Stimulated activated CD8-positive, alpha-beta memory T cell treated with anti-CD3 and anti-CD28 coated beads, Interleukin-2, amount 100 ng/mL, for 1 hour (primary cell): ENCODE measurements at places on chromosomes 11 and 22.

GRCh38 chr22:29206372-29207242 is 911 bp downstream of the EMID1 start:
- DNase-seq: no peak

DNA sequence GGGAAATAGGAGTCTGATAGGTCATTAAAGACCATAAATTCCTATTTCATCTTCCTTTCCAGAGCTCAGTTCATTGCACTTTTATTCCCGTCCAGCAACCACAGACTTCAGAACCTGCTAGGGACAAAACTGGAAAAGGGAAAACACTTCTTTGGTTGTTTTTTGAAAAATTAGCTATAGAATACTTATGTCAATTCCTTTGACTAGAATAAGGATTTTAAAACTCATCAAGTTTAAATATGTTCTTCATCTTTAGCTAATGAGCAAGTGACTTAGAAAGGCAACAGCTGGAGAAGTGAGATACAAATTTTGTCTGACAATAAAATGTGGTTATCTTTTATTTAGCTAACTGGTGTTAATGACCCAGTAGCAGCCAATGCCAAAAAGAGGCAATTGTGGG is 206.9 kb downstream of the SOX6 start:
- DNase-seq: no peak

- no peak for DNase-seq
These were observed 6.7 kb upstream of the DERL3 start for GRCh38 chr22:23845265-23846080.

GRCh38 chr22:48099251-48099650 is 1336.8 kb downstream of the TBC1D22A start:
- DNase-seq: no peak

DNA sequence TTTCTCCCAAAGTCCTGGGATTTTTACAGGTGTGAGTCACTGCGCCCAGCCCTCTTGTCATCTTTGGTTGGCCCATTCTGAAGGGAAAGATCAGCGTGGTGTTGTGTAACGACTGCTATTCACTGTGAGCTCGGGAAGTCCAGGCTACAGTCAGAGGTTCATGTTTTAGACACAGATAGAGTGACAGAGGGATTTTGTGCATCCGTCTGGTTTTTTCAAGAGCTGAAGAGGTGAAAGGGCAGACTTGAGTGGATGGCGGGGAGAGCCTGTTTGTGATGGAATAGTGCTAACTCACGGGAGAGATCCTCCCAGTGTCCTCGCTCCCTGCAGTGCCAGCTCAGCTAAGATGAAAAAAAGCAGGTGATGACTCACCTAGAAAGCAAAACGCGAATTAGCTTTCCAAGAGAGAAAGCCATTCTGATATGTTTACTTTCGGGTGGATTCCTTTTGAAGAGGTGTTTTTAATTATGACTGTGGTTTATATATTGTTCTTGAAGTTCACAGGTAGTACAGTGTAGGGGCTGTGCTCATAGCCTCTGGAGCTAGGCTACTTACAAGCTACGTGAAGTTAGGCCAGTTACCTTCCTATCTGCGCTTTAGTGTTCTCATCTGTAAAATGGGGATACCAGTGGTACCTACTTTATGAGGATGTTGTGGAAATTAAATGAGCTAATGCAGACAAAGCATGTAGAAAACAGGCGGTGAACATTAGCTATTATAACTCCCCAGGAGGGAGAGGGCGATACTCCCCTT is 67.2 kb downstream of the C11orf91 start:
- no peak for DNase-seq

DNA sequence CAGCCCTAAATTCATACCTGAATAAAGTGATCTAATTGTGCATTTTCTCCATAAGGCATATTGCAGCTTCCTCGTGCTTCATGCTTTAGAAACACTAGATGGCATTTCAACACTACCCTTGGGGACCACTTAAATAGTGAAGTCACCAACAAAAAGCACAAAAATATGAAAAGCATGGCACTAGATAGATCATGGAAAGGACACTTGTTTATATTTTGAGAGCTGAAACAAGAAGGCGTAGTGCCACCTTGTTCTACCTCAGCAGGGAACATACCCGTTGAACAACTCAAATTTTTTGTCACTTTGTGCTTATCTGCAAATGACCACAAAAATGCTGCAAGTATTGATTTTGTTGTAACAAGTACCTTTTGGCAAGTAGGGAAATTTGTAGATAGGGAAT is 8.6 kb downstream of the TBCEL start:
- DNase-seq: no peak

- DNase-seq: no peak
These were observed 33.0 kb downstream of the SLC17A6 start for GRCh38 chr11:22371160-22371559.

DNA sequence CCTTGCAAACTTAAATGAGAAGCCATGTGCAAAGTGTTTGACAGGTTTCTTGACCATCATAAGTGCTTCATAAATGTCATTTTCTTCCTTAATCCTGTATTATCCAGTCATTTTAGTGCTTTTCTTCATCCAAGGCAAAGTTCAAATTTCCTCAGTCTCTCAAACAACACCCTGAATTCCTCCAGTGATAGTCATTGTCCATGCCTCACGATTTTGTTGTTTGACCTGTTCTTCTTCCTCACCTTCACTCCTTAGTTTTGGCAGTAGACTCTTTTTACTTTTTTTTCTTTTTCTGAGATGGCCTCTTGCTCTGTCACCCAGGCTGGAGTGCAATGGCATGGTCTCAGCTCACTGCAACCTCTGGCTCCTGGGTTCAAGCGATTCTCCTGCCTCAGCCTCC is 1257.3 kb downstream of the FAM181B start:
- DNase-seq: no peak

DNA sequence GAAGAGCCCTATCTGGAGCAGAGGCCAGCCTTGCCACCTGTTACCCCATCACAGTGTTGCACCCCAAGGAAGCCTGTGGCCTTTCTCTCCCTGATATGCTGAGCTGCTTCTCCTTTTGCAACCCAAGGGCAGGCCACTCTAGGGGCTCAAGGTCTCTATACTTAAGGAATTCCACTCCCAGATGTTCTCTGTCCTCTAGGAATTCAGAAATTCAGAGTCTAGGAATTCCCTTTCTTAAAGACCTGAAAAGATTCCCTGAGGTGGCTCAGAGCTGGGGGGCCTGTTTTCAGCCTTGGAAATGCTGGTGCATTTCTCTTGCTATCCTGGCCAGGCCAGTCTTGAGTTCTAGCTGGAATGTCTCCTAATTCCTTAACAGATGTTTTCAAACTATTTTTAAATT is 68.0 kb upstream of the OLFML1 start:
- DNase-seq: no peak

GRCh38 chr11:72723508-72723907 is 28.7 kb downstream of the ARAP1 start:
- no peak for DNase-seq

- DNase-seq: no peak
These were observed 34.1 kb downstream of the SNX19 start for GRCh38 chr11:130882138-130882551.

DNA sequence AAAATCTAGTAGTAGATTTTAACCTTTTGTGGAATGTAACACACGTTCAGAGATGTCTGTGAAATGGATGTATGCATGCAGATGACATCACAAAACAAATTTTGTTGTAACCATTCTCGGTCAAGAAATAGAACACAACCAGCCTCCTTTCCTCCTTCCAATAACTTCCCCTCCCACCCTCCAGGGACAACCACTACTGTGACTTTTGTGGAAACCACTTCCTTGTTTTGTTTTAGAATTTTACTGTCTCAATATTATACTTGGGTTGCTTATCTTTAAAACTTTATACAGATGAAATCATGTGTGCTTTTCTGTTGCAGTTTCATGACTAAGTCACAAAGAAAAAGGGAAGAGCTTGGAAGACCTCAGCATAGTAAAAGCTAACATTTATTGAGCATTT is 189.4 kb upstream of the NCAM1 start:
- DNase-seq: no peak

- no peak for DNase-seq
These were observed 49.3 kb upstream of the RDX start for GRCh38 chr11:110345743-110346142.

DNA sequence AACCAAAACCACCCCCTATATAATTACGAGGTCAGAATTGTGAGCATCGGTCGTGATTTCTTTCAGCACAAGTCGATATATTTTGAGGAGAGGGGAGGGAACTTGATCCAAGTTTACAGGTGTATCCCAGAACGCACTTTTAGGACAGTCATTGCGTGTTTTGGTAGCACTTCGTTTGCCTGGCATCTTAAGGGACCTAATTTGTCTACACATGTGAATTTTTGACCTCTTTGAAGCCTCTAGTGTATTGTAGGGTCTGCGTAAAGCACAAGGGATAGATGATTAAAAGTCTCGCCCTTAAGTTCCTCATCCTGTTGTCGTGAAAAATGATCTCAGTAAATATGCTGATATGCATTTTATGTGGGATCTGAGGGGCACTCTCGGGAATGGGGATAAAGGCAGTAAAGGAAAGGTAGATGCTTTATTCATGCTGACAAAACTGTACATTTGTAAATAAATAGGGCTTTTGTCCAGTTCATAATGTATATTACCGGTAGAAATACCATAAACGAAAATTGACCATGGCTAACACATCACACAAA is 632 bp upstream of the CCDC34 start:
- DNase-seq: no peak

GRCh38 chr22:27842669-27843431 is 41.3 kb upstream of the MN1 start:
- DNase-seq: no peak

DNA sequence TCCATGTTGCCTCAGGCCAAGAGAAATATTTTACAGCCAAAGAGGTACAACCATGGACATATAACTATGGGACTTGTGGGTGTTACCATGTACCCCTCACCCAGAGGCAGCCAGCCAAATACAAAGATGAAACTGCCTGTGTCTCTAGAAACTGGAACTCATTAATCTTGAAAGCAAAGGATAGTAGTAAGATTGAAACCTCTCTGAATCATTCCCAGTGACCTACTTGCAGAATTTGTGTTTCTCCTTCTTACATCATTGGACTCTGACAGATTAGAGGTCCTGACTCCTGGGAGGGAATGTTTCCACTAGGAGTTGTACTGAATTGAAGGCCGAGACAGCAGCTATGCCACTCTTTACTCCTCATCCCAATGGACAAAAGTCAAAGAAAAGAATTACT is 257.4 kb upstream of the UBASH3B start:
- no peak for DNase-seq

DNA sequence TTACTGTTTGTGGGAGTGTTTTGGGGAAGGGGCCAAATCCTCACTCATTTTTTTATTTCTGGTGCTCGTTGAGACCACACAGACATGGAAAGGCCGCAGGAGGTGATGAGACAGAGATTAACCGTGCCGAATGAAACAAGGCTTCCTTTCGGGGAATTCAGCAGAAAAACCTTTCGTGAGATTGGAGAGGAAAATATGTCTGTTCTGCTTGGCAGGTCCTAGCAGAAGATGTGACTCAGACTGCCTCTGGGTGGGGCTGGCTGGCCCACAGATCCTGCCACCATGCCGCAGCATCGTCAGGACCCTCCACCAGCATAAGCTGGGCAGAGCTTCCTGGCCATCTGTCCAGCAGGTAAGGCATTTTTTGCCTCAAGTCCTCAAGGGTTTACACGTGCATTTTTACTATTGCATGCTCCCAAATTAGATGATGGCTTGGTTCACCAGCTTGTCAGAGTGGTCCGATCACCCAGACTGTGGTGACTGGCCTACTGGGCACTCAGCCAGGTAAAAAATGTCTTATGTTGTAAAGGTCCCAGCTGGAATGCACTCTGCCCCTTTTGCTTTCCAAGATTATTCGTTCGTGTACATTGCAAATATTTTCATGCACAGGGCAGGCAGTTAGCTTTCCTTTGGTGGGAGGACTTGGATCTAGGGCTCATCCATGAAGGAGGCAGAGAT is 1.5 kb downstream of the DDB2 start:
- peak; percentile 37 for DNase-seq

- DNase-seq: no peak
These were observed 2.8 kb downstream of the LRRC51 start for GRCh38 chr11:72083414-72083813.

DNA sequence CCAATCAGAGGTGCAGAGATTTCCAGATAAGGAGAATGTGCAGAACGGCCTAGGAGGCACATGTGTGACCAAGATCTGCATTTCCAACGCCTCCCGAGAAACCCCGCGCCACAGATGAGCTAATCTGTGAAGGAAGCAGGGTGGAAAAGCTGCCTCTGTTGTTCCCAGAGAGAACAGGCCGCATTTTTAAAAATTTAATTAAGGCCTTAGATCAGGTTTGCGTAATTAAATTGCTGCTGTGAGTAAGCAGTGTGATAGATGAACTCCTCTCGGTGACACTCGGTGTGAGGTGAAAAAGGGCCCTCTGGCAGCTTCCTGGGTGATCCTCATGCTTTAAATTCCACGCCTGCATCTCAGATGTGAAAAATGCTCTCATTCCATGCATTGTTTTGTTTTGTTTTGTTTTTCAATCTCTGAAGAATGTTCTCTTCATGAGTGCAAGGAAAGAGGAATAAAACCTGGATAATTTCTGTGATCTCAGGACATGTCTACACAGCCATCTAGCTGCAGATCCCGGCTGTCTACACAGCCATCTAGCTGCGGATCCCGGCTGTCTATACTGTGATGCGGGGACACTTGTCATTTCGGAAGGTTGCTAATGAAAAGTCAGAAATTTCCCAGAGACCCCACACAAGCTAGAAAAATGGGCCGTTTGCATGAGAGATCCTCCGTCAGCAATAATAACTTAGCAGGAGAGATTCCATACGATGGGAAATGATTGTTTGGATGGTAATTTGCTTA is 1398.9 kb downstream of the BRD1 start:
- no peak for DNase-seq

GRCh38 chr11:28137832-28138231 is 29.6 kb downstream of the METTL15 start:
- DNase-seq: no peak

DNA sequence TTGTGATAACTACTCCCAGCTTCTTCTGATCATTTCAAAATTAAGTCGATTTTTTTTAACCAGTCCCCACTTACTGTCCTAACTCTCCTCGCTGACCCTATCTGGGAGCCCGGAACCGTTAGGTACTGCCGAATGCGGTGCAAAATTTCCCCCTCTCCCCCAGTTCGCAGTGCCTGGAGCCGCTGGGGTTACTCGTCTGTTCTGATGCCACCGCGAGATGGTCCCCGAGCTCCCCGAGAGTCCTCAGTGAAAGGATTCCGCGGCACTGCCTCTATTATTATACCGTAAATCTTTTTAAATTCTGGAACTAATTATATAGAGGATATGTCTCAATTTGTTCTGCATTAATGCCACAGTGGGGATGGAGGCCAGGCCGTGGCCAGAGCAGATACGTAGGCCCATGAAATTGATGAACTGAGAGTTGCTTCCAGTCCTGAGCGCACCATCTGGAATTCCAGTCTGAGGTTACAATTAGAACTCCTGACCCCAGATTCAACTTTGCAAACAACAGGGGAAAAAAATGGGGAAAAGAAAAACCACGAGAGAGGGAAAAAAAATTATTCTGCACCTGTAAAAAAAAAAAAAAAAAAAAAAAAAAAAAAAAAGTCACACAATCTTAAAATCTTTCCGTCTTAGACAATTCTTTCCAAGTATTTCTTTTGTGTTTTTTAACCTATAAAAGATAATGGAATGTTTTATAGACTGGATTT is 4.3 kb upstream of the WT1 start:
- no peak for DNase-seq
